ENCODE measurements at places on chromosomes 2 and 18. TPM values are rescaled to one million over a fixed set of nuclear protein-coding genes. Genes with fewer than 3 reads are reported as not detected.

DNA sequence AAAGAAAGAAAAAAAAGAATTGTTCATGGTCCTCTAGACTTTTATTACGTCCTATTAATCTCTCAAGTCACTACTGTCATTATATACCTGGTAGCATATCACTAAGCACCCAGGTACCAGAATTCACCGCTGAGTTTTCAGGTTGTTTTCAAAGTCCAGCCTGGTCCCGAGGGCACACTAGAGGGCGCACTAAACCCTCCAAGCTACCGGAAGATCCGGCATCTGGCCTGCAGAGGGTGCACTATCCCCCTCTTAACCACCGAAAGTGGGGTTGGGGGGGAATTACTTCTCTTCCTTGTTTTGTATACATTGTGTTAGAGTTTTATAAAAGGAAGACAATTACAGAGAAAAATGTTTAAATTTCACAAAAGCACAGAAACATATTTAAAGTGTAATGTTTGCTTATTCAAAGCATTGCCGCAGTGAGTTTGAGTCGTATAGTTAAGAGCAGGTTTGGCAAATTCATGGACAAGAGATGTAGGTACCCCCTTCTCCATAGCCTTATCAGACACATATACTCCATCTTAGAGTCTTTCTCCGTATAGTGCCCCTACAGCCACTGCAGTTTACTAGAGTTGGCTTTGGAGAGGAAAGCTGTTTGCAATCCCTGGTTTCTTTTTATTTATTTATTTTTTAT lies 19.2 kb downstream of the MOGAT1 start:
- H3K4me1 ChIP-seq, result no peaks in the 10 kb centered on the region
- no peaks in the 10 kb centered on the region for H3K36me3 ChIP-seq
- DNase-seq, result peak; percentile 67
- no peaks in the 10 kb centered on the region for H3K27me3 ChIP-seq

ELOA2 gene
- total RNA-seq, result not detected

CRACDL gene
- 0.40 TPM for total RNA-seq

DNA sequence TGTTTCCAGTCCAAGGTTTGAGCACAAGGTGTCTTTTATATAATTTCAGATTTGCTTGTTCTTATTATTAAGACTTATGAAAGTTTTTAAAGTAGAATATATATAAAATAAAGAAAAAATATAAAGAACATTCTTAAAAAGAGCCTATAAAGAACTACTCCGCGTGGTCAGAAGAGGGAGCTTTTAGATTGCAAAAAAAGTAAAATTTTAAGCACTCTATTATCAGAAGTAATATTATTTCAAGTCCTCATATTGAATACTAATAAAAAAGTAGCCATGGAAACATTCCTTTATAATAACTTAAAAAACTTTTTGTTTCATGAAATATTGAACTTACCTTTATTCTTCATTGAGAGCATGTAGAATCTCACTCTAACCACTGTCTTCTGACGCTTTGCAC lies 51.4 kb downstream of the LINC00305 start:
- H3K4me1 ChIP-seq, result no peaks in the 10 kb centered on the region
- H3K27ac ChIP-seq, result no peak overlapping the region
- H3K27me3 ChIP-seq, result no peaks in the 10 kb centered on the region

GRCh38 chr2:21314322-21314835 lies 190.6 kb downstream of the TDRD15 start:
- H3K27ac ChIP-seq, result no peak overlapping the region
- no peaks in the 10 kb centered on the region for H3K4me1 ChIP-seq
- no peak overlapping the region for H3K4me3 ChIP-seq

XIRP2 gene
- total RNA-seq, result 0.23 TPM

PTRHD1 gene
- total RNA-seq, result 16.1 TPM

FTCDNL1 gene
- total RNA-seq, result 2.7 TPM

DNA sequence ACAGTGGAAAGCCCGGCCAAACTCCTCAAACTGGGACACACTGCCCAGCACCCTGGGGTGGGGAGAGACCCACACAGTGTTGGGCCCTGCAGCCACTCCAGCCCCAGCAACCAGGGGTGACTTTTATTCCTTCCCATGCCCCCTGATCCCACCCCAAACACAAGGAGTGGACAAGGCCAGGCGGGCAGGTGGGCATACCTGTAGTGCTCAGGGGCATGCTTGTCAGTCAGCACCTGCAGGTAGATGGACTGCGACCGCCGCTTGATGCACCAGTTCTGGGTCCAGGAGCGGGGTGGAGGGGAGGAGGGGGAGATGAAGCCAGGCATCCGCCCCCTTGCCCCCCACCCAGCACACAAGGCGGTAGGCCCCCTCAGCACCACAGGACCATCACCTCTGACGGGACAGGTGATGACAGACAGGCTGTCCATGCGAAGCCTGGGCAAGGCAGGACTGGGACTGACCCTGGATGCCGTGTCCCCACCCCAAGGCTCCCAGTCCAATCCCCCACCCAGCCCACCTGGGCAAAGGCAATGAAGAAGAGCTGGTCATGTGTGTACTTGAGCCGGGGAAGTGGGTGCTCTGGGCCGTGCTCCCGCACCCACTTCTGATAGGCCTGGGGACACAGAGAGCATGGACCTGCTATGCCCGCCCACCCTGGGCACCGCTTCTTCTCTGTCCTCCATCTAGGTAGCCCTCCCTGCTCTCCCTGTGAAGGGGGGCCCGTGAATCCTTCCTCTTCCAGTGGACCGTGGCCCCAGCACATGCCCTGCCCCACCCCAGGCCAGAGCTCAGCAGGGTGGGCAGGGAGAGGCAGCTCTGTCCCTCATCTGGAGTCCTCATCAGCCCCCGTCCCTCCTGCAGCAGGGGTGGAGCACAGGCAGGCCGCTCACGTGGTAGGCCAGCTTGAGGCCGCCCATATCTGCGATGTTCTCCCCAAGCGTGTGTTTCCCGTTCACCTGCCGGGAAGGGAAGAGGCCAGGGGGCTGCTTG lies 7.1 kb downstream of the ECEL1 start:
- H3K4me3 ChIP-seq, result no peak overlapping the region
- H3K27ac ChIP-seq, result no peak overlapping the region
- no peaks in the 10 kb centered on the region for H3K4me1 ChIP-seq
- no peaks in the 10 kb centered on the region for H3K36me3 ChIP-seq
- no peak for DNase-seq

GRCh38 chr2:88930659-88931058 lies 239.2 kb downstream of the RPIA start:
- no peak overlapping the region for H3K27ac ChIP-seq
- no peaks in the 10 kb centered on the region for H3K36me3 ChIP-seq
- no peaks in the 10 kb centered on the region for H3K4me1 ChIP-seq
- no peak overlapping the region for H3K4me3 ChIP-seq

- H3K4me1 ChIP-seq, result no peaks in the 10 kb centered on the region
- no peak overlapping the region for H3K27ac ChIP-seq
- no peak for DNase-seq
- no peaks in the 10 kb centered on the region for H3K36me3 ChIP-seq
- H3K27me3 ChIP-seq, result no peaks in the 10 kb centered on the region
- no peak overlapping the region for H3K4me3 ChIP-seq
Observed at GRCh38 chr2:1115843-1116539, 165.3 kb downstream of the SNTG2 start.

GRCh38 chr2:135703300-135703699 lies 38.4 kb upstream of the UBXN4 start:
- H3K27ac ChIP-seq, result no peak overlapping the region
- no peaks in the 10 kb centered on the region for H3K36me3 ChIP-seq
- DNase-seq, result no peak
- no peaks in the 10 kb centered on the region for H3K4me1 ChIP-seq
- no peak overlapping the region for H3K4me3 ChIP-seq

CDCA7 gene
- 0.09 TPM for total RNA-seq

GRCh38 chr18:27411013-27411412 lies 225.9 kb upstream of the CHST9 start:
- no peak overlapping the region for H3K27ac ChIP-seq
- H3K27me3 ChIP-seq, result no peaks in the 10 kb centered on the region
- H3K36me3 ChIP-seq, result no peaks in the 10 kb centered on the region
- no peaks in the 10 kb centered on the region for H3K4me1 ChIP-seq
- no peak overlapping the region for H3K4me3 ChIP-seq
- no peak for DNase-seq

PDCD1 gene
- total RNA-seq, result not detected

- H3K4me1 ChIP-seq, result no peaks in the 10 kb centered on the region
- H3K36me3 ChIP-seq, result no peaks in the 10 kb centered on the region
- H3K27ac ChIP-seq, result no peak overlapping the region
- no peak overlapping the region for H3K4me3 ChIP-seq
- H3K27me3 ChIP-seq, result no peaks in the 10 kb centered on the region
Observed at GRCh38 chr2:46848447-46848846, 67.2 kb downstream of the MCFD2 start.

DNA sequence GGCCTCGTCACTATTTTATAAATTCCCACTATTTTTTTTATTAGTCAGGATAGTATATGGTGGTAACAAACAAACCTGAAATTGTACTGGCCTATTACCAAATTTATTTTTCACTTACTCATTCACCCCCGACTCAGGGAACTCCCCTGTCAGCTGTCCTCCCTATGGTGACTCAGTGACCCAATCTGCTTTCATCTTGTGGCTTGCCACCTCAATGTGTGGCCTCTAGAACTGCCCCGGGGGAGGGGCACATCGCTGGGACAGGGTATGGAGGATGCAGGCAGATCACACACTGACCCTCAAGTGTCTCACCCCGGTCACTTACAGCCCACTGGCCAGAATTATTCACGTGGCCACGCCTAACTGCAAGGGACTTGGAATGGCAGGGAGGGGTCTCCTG lies 71.6 kb downstream of the ACTR2 start:
- DNase-seq, result no peak
- no peak overlapping the region for H3K27ac ChIP-seq
- H3K4me1 ChIP-seq, result no peaks in the 10 kb centered on the region
- no peaks in the 10 kb centered on the region for H3K27me3 ChIP-seq
- H3K4me3 ChIP-seq, result no peak overlapping the region
- H3K36me3 ChIP-seq, result no peaks in the 10 kb centered on the region

CRYGB gene
- total RNA-seq, result not detected

GRCh38 chr2:200439981-200440380 lies 69.9 kb downstream of the KCTD18 start:
- no peaks in the 10 kb centered on the region for H3K27me3 ChIP-seq
- H3K27ac ChIP-seq, result no peak overlapping the region
- DNase-seq, result no peak
- no peaks in the 10 kb centered on the region for H3K36me3 ChIP-seq

- H3K27ac ChIP-seq, result no peak overlapping the region
- H3K27me3 ChIP-seq, result no peaks in the 10 kb centered on the region
- no peaks in the 10 kb centered on the region for H3K4me1 ChIP-seq
- no peaks in the 10 kb centered on the region for H3K36me3 ChIP-seq
Observed at GRCh38 chr2:105125920-105126319, 88.1 kb downstream of the MRPS9 start.

GRCh38 chr18:35438480-35439234 lies 59.1 kb downstream of the INO80C start:
- no peaks in the 10 kb centered on the region for H3K36me3 ChIP-seq
- no peak overlapping the region for H3K27ac ChIP-seq
- no peaks in the 10 kb centered on the region for H3K4me1 ChIP-seq

DNA sequence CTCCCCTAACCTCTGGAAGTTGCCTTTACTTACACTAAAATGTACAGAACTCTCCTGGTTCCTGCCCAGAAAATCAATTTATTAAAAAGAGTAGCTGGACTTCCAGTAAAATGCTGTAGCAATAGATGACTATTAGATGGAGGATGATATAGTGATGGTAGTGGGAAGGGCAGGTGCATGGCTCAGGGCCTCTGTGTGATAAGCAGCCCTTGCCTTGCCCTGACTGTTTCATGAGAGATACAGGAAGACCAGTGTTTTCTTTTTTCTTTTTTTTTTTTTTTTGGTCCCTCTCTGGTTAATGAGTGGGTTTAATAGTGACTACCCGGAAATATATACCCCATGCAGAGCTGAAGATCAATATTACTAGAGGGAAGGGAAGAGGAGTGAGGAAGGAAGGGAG lies 48.7 kb upstream of the NEDD4L start:
- no peak overlapping the region for H3K4me3 ChIP-seq
- H3K36me3 ChIP-seq, result no peaks in the 10 kb centered on the region
- H3K27ac ChIP-seq, result no peak overlapping the region
- no peaks in the 10 kb centered on the region for H3K4me1 ChIP-seq

SMAD4 gene
- 51.2 TPM for total RNA-seq

EFHD1 gene
- 10.7 TPM for total RNA-seq

PLGLB2 gene
- total RNA-seq, result 528 TPM

GPAT2 gene
- 0.53 TPM for total RNA-seq

MYO7B gene
- total RNA-seq, result 0.21 TPM

DNA sequence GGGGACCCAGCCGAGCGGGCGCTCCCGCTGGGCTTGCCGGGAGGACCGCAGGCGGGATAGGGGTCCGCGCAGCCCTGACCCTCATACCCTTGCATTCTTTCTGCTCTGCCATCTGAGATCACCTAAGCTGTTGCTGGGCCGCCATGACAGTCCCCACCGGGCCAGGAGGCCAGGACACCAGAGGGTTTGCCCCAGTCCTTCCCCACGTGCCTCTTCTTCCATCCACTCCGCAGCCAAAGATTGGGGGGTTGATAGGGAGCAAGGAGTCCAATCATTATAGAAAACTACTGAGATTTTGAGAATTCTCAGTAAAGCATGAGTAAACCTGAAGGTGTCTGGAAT lies 453 bp upstream of the GRB14 start:
- H3K27me3 ChIP-seq, result no peaks in the 10 kb centered on the region
- H3K27ac ChIP-seq, result peak overlapping the region; percentile 81
- H3K4me3 ChIP-seq, result peak overlapping the region; percentile 57

DNA sequence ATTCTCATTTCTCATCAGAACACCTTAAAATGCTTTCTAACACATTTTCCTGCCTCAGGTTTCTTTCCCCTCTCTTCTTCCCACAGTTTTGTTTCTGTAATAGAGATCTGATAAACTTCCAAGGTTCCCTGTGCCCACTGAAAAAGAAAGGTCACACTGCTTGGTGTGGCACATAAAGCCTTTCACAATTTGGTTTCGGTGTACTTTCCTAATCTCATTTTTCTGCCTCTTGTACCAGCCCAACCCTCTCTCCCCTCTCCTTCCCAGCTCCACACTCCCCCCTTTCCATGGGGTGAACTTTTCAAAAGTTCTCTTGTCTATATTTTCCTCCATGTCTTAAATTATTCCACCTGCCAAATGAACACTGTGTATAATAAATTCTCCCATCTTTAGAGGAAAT lies 7.2 kb downstream of the EIF2AK3 start:
- no peaks in the 10 kb centered on the region for H3K4me1 ChIP-seq
- DNase-seq, result no peak
- H3K4me3 ChIP-seq, result no peak overlapping the region
- H3K27me3 ChIP-seq, result no peaks in the 10 kb centered on the region

Data from right lobe of liver (tissue), 6 donors.